ENCODE measurements at places on chromosomes 6 and 20.

GRCh38 chr6:109718991-109719390, 27.9 kb downstream of the FIG4 start:
- DNase-seq, result no peak
- H3K36me3 ChIP-seq, result no peaks in the 10 kb centered on the region
- no peaks in the 10 kb centered on the region for H3K4me1 ChIP-seq
- H3K27ac ChIP-seq, result no peak overlapping the region

DNA sequence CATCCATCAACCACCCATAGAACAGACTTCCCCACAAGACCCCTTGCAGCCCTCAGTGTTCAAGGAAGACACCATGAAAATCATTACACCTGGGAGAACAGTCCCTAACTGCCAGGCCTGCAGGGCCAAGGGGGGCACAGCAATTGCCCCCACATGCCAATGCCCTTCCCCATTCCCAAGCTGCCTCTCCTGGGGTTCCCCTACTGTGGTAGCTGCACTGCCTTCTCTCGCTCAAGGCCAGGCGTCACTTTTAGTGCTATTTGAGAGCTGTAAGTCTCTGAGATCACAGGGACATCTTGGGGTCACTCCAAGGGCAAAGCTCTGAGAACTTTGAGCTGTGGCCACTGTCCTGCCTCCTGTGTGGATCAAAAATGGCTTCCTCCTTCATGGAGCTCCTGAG, 6.0 kb upstream of the ACSS1 start:
- H3K27ac ChIP-seq, result no peak overlapping the region
- no peak for DNase-seq
- no peak overlapping the region for H3K4me3 ChIP-seq
- no peaks in the 10 kb centered on the region for H3K4me1 ChIP-seq

DNA sequence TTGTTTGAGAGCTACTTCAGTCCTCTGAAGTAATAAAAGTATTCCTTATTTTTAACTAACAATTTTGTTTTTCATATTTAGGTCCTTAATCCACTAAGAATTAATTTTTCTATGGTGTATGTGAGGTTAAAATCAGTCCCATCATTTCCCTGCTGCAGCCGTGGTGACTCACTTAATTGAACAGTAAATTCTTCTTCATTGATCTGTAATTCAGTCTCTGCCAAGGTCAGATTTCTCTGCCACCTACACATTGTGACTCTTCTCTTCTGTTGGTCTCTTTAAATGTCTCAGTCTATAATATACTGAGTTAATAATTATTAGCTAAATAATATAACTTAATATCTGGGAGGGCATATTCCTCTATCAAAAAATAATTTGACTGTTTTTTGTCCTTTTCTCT, 262.3 kb downstream of the UTRN start:
- H3K36me3 ChIP-seq, result no peaks in the 10 kb centered on the region
- no peak overlapping the region for H3K4me3 ChIP-seq
- no peak overlapping the region for H3K27ac ChIP-seq
- DNase-seq, result no peak
- H3K27me3 ChIP-seq, result no peaks in the 10 kb centered on the region

- no peaks in the 10 kb centered on the region for H3K36me3 ChIP-seq
- no peak overlapping the region for H3K4me3 ChIP-seq
- H3K27ac ChIP-seq, result no peak overlapping the region
- H3K27me3 ChIP-seq, result no peaks in the 10 kb centered on the region
- H3K4me1 ChIP-seq, result no peaks in the 10 kb centered on the region
- DNase-seq, result no peak
Observed at GRCh38 chr20:24908642-24909041, 40.4 kb upstream of the CST7 start.

- no peak overlapping the region for H3K27ac ChIP-seq
- no peak for DNase-seq
- H3K4me1 ChIP-seq, result no peaks in the 10 kb centered on the region
- H3K4me3 ChIP-seq, result no peak overlapping the region
- no peaks in the 10 kb centered on the region for H3K27me3 ChIP-seq
Observed at GRCh38 chr20:16224836-16225235, 348.4 kb downstream of the KIF16B start.

DNA sequence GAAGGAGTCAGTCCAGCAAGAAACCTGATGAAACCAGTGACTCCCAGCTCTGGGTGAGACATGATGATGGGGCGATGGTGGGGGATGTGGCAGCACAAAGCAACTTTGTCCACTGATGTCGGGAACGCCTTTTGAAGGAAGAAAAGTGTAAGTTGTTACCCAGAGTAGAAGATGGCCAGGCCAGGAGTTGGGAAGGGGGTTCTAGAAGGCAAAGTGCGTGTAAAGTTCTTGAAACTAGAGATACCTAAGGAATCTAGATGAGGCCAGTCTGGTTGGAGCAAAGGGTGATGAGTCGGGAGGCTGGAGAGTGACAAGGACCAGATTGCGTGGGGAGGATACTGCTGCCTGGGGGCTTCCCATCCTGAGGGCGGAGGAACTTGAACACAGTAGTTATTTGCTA, 117.0 kb downstream of the PHACTR3 start:
- H3K27ac ChIP-seq, result no peak overlapping the region
- DNase-seq, result no peak
- no peaks in the 10 kb centered on the region for H3K36me3 ChIP-seq
- no peak overlapping the region for H3K4me3 ChIP-seq
- H3K27me3 ChIP-seq, result no peaks in the 10 kb centered on the region

DNA sequence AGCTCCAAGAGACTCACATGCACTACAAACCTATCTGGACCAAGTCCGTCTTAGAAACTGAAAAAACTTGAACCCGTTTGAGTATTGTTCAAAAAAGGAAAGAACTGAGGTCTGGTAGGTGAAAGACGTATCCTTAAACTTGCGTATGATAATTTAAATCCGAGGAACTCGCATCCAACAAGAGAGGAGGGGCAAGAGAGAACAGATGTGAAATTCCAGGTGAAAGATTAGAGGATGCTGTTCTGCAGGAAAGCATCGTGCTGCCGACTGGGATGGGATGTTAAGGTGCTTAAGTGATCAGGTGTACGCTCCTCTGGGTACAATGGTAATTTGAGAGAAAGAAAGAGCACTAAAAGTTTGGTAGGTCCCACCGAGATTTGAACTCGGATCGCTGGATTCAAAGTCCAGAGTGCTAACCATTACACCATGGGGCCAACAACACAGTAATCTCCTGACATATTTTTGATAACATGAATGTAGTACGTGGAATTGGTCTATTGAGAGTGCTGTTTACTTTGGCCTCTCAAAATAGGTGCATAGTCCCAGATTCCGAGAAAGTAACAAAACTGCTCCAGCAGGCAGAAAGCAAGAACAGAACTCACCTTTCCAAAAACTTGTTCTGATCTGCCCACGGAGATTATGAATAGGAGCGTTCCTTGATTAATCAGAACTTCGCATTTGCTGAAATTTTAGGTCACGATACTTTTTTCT, 53.5 kb upstream of the BTN3A2 start:
- H3K4me1 ChIP-seq, result no peaks in the 10 kb centered on the region
- H3K27ac ChIP-seq, result peak overlapping the region; percentile 74
- DNase-seq, result peak; percentile 38
- no peaks in the 10 kb centered on the region for H3K27me3 ChIP-seq

DNA sequence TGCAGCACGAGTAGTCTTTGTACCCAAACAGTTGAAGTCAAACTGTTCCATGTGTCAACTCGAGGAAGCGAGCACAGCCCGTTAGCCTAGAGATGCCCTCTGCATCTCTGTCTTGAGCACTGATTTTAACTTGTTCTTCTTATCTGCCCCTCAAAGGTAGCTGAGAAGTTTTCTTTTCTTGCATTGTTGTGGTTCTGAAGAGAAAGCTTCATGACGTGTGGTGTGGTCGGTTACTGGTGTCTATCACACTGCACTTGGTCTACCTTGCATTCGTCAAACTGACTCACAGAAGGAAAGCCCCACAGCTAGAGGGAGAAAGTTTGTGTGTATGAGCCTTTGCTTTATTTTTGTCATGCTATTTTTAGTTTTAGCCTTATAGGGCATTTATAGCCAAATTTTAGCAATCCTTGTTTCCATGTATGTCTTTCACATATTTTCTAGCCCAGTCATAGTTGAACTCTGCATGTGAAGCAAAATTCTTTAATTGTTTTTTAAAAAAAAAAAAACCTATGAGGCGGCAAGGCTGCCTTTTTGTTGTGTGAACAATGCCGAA, 115.1 kb downstream of the JAG1 start:
- H3K27ac ChIP-seq, result peak overlapping the region; percentile 23
- H3K36me3 ChIP-seq, result no peaks in the 10 kb centered on the region
- H3K4me1 ChIP-seq, result no peaks in the 10 kb centered on the region
- DNase-seq, result no peak
- H3K4me3 ChIP-seq, result no peak overlapping the region
- no peaks in the 10 kb centered on the region for H3K27me3 ChIP-seq

GRCh38 chr6:44396968-44397367, 9.5 kb downstream of the CDC5L start:
- no peaks in the 10 kb centered on the region for H3K4me1 ChIP-seq
- no peaks in the 10 kb centered on the region for H3K36me3 ChIP-seq
- H3K4me3 ChIP-seq, result no peak overlapping the region
- no peak for DNase-seq

- no peak overlapping the region for H3K4me3 ChIP-seq
- peaks cover 5% of the 10 kb centered on the region for H3K27me3 ChIP-seq
- no peaks in the 10 kb centered on the region for H3K36me3 ChIP-seq
- no peak overlapping the region for H3K27ac ChIP-seq
- DNase-seq, result no peak
Observed at GRCh38 chr20:63382551-63383300, 21.6 kb upstream of the CHRNA4 start.

- no peak overlapping the region for H3K4me3 ChIP-seq
- H3K4me1 ChIP-seq, result no peaks in the 10 kb centered on the region
- no peak overlapping the region for H3K27ac ChIP-seq
- H3K27me3 ChIP-seq, result no peaks in the 10 kb centered on the region
Observed at GRCh38 chr20:58718121-58718563, 25.5 kb downstream of the NPEPL1 start.

GRCh38 chr6:74973591-74973990, 232.3 kb downstream of the COL12A1 start:
- no peak for DNase-seq
- no peaks in the 10 kb centered on the region for H3K27me3 ChIP-seq
- no peak overlapping the region for H3K27ac ChIP-seq
- no peaks in the 10 kb centered on the region for H3K36me3 ChIP-seq
- no peak overlapping the region for H3K4me3 ChIP-seq
- peaks cover 7% of the 10 kb centered on the region for H3K4me1 ChIP-seq

DNA sequence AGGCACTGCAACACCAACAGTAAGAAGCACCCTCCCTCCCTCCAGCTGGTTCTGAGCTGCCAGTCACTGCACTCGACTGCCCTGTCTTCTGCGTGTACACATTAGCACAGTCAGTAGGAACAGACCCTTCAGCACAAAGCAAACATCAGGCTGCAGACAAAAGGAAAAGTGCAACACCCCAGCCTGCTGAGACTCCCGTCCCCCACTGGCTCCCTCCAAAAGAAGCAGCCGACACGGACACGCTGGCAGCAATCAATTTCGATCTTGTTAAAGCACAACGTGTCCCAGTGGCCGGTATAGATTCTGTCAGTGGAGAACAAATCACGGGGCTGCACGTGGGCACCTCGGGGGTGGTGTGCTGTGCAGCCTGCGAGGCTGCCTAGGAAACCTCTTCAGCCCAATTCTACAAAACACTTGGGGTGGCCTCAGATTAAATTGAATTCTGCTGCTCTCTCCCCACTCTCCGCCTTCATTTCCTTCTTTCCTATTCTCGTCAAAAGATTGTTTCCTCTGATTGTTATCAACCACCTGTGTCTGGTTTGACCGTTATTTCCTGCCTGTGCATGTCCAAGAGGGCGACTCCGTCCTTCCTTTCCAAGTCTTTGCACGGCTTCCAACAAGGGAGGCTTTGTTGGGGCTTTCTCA, 38.7 kb downstream of the TRAF3IP2 start:
- H3K4me1 ChIP-seq, result peaks cover 26% of the 10 kb centered on the region
- no peak for DNase-seq
- H3K27ac ChIP-seq, result peak overlapping the region; percentile 78

DNA sequence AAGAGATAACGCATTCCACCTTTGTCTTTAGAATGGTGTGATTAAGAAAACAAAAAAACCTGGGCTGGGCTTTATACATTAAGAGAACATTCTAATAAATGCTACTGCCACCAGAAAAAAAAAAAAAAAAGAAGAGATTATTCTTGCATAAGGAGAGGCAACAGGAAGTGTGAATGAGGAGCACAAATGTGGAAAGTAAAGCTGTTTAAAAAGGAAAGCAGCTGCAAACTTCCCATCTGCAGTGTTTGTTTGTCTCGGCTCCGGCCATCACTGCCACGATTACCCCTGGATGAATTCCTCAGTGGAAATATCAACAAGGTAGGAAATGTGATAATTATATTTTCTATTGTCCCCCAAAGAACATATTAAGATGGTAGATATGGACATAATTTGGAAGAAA, 223.9 kb downstream of the PHF3 start:
- H3K27me3 ChIP-seq, result no peaks in the 10 kb centered on the region
- H3K4me1 ChIP-seq, result no peaks in the 10 kb centered on the region
- H3K4me3 ChIP-seq, result no peak overlapping the region
- no peak for DNase-seq
- H3K27ac ChIP-seq, result no peak overlapping the region

DNA sequence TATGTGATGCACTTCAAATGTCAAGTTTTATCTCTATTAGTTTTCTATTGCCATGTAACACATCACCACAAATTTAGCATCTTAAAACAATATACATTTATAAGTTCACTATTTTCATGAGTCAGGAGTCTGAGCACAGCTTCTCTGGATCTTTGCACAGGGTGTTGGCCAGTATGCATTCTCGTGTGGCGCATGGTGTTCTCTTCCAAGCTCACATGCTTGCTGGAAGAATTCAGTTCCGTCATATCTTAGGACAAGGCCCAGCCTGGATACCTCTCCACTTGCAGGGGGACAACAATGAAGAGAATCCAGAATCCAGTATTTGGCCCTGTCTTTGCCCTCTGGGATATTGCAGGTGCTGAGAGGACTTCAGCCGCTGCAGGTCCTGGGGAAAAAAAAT, 51.0 kb upstream of the ECI2 start:
- no peak overlapping the region for H3K27ac ChIP-seq
- DNase-seq, result no peak
- no peaks in the 10 kb centered on the region for H3K27me3 ChIP-seq
- H3K4me3 ChIP-seq, result no peak overlapping the region
- H3K4me1 ChIP-seq, result no peaks in the 10 kb centered on the region
- H3K36me3 ChIP-seq, result no peaks in the 10 kb centered on the region

Measured in uterus (tissue), 4 donors.